Anterior cingulate cortex (tissue), 58 donors: ENCODE measurements at places on chromosomes 7 and 10.
A peak's percentile ranks its signal among the peaks of the same experiment; 100 is the strongest.

- DNase-seq = no peak
Measured at GRCh38 chr7:135188298-135188984, 17.9 kb upstream of the CYREN start.

- DNase-seq = peak; percentile 2
Measured at GRCh38 chr7:72032934-72033333, 379.2 kb downstream of the CALN1 start.

GRCh38 chr7:37427276-37427940 lies 21.3 kb downstream of the ELMO1 start:
- no peak for DNase-seq

GRCh38 chr10:112778579-112778978 lies 171.5 kb upstream of the TCF7L2 start:
- DNase-seq = no peak

- no peak for DNase-seq
Measured at GRCh38 chr7:106070567-106071254, 41.4 kb downstream of the SYPL1 start.

- no peak for DNase-seq
Measured at GRCh38 chr10:59373071-59373470, 10.7 kb upstream of the FAM13C start.

GRCh38 chr7:138898255-138898654 lies 82.9 kb downstream of the KIAA1549 start:
- DNase-seq = no peak

DNA sequence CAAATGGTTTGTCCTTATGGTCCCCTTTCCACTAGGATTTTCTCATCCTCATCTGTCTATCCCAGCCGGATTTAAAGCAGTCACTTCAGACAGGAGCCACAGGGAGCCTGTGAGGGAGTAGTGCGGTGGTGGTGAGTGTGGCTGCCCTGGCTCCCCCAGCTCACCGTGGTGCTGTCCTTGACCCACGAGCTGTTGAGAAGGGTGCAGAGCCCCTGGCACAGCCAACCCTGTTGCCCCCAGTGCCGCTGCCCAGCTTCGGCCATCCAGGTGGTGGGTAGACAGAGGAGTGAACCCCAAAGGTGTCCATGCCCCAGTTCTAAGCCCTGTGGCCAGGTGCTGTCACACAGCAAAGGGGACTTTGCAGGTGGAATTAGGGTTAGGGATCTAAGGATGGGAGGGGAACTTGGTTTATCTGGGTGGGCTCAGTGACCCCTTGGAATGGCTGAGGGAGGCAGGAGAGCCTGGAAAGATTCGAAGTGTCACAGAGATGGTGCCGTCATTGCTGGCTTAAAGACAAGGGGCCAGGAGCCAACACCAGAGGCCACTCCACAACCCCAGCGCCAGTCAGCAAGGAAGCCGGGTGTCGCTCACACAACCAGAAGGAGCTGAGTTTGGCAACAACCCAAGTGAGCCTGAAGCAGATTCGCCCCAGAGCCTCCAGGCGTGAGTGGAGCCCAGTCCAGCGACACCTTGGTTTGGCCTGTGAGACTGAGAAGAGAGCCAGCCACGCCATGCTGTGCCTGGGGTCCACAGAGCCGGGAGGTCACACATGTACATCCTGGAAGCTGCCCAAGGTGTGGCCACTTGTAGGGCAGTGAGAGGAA lies 142.4 kb downstream of the ADCY1 start:
- no peak for DNase-seq
